Astrocyte of the spinal cord (primary cell): ENCODE measurements at places on chromosomes 1 and 21.

GRCh38 chr21:35172231-35172630, 123.1 kb upstream of the RUNX1 start:
- no peak for DNase-seq

- DNase-seq, result no peak
Measured at GRCh38 chr1:55593298-55593697, 378.1 kb upstream of the USP24 start.

- peak; percentile 20 for DNase-seq
Measured at GRCh38 chr1:28428990-28429520, 59.5 kb downstream of the PHACTR4 start.

DNA sequence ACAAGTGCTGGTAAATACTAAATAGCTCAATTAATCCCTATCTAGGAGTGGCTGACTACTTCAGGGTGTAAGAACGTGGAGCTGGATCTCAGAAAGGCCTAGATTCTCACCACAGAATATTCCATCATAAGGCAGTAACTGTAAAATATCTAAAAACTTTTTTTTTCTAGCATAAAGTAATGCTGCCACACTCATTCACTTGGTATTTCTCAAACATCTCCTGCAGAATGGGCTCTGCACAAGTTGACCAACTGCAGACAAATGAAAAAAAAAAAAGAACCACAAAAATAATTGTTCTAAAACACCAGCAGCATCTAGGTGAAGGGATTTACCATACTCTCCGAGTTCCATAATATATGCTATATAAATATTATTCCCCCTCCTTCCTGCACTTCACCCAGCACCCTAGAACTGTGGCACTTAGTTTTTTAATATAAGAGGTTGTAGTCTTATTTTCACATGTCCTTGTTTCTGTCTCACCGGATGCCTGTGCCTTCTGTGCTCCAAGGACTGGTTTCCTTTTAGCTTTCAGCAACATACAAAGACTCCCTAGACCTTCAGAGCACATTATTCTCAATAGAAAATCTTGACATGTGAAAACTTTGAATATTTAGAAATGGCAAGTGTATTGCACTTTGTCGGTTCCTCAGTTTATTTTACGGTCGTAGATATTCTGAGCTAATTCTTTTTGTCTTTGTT, 8.9 kb downstream of the VSIG8 start:
- DNase-seq, result peak; percentile 48

DNA sequence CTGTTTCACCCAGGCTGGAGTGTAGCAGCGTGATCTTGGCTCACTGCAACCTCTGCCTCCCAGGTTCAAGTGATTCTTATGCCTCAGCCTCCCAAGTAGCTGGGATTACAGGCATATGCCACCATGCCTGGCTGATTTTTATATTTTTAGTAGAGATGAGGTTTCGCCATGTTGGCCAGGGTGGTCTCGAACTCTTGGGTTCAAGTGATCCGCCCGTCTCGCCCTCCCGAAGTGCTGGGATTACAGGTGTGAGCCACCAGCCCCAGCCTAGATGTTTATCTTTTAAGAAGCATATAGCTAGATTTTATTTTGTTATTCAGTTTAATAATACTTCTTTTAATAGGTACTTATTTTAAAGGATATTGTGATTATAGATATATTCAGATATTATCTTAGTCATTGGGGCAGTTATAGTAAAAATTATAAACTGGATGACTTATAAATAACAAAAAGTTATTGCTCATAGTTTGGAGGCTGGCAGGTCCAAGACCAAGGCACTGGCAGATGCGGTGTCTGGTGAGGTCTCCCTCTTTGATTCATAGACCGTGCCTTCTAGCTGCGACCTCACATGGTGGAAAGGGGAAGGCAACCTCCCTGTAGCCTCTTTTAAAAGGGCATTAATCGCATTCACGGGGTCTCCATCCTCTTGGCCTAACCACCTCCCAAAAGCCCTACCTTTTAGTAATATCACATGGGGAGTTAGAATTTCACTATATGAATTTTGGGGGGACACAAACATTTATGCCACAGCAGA, 3.1 kb upstream of the KCNE2 start:
- DNase-seq, result no peak
